ENCODE measurements at places on chromosomes 7 and 10.

DNA sequence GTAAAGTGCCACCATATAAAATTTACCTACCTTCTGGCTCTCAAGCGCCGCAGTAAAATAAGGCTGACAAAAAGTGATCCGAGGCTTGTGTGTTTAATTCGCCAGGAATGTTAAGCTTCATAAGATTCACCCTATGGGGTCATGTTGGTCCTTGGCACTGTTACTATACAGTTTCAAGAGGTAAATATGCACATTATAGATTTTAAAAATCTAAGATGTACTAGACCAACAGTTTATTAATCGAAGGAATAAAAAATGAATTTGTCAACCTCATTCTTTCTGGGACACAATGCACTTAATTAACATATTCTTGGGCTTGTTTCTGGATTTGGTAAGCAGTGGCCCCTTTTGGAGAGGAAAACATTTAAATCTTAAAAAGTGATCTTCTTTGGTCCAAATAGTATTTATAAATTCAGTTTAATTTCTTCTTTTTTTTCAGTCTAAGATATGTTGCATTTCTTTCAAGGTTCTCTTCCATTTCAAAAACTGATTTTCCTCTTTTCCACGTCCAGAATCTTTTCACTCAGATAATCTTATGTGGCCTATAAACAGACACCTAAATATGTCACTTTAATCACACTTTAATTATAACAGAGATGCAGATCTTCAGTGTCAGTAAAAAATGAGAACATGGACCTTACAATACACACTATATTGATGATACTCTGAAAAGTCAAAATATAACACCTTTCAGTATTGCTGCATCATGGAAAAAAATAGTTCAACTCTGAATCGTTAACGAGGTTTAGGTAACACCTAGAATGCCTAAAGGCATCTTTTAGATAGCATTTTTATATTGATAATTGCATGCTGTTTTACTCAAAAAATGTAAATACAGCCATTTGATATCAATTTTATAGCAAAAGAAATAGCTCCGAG, 3.8 kb upstream of the SKIDA1 start:
- DNase-seq: no peak

DNA sequence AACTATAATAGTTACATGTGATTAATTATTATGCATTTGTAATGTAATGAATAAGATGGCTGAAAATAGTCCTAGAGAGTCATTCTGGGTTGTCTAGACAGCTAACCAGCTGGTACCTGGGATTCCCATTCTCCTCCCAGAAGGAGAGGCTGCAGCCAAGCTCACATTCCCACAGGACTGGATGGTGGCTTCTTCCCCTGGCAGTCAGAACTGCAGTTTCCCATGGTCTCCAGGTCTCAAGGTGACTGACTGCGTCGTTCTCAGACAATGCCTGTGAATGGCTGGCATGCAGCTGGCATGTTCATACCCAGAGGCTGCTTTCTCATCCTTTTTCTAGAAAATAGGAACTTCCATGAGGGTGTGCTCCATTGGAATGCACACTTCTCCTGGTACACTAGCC, 21.3 kb downstream of the TAS2R16 start:
- DNase-seq: no peak

DNA sequence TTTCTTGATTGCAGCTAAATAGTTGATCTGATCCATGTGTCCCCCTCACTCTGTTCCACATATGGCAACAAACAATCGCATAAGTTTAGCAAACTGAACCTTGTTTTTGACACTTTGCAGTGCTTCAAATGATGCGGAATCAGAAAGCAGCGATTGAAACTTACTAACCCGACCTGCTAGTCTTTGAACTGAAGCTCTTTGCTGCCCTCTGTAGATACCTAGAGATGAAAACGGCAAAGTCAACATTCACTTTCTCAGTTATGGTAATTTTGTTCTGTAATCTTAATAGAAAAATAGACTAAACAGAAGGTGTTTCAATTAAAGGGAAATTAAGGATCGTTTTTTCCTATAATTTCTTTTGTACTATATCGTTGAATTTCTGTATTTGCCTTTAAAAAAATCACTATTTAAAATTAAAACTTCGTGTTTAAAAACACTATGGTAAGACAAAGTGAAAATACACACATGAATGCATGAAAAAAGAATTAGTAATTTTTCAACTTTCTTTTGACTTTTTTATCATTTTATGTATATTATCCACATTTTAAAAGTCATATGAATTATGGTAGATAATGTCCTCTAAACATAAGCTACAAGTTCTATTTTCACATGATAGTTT, 276.5 kb downstream of the MAGI2 start:
- DNase-seq: no peak

DNA sequence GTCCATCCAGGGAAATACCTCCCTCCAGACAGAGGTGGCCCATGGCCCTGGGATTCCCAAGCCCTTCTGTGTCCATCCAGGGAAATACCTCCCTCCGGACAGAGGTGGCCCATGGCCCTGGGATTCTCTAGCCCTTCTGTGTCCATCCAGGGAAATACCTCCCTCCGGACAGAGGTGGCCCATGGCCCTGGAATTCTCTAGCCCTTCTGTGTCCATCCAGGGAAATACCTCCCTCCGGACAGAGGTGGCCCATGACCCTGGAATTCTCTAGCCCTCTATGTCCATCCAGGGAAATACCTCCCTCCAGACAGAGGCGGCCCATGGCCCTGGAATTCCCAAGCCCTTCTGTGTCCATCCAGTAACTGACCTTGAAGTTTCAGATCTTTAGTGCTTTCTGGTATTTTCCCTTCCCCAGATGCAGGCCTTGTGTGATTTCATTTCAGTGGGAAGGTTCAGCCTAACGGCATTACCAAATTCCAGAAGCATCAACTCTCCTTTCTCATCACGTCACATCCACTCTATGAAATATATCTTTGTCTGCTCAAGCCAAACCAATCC, 28.8 kb upstream of the DIP2C start:
- no peak for DNase-seq

- no peak for DNase-seq
Measured at GRCh38 chr10:79229071-79229541, 118.2 kb upstream of the PPIF start.

DNA sequence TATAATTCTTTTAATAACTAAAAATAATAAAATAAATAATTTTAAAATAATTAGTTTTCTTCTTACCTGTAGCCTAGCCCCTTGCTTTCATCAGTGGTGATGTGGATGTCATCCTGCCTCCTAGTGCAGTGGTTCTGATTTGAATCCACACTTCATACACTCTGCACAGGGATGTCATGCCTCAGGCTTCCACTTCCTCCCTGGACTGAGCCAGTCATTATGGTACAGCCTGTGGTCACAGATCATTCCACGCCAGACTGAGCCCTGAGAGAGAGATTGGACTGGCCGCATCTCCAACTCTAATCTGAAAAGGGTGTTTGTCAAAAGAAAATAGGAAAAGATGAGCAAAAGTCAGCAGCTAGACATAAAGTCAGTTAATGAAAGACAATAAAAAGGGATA, 436.2 kb upstream of the IGFBP3 start:
- DNase-seq: no peak

- peak; percentile 48 for DNase-seq
Measured at GRCh38 chr10:8137726-8138125, 83.2 kb downstream of the GATA3 start.

DNA sequence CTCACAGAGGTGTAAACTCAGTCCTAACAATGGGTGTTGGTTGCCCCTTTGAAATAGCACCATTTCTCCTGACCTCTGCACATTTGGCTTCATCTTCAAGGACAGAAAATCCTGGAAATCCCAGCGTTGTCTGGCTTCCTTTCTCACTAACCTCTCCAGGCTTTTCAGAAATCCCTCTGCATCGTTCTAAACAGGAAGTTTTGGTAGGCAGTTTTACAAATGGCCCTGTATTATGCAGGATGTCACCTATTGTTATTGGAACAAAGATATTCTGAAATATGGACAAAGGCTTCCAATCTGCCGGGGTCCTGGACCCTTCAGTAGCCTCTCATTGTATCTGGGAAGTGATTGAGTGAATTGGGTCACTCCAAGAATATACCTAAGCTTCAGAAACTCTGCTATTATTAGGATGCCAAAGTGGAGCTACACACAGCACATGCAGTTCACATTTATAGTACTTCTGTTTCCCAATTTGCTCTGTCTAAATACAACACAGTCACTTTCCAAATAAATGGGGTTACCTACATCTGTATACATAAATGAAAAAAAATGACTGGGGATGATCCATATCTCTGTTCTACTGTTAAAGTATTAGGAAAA, 134.8 kb upstream of the KLF6 start:
- DNase-seq: no peak

GRCh38 chr10:87054373-87055295, 34.5 kb downstream of the FAM25A start:
- DNase-seq: no peak

DNA sequence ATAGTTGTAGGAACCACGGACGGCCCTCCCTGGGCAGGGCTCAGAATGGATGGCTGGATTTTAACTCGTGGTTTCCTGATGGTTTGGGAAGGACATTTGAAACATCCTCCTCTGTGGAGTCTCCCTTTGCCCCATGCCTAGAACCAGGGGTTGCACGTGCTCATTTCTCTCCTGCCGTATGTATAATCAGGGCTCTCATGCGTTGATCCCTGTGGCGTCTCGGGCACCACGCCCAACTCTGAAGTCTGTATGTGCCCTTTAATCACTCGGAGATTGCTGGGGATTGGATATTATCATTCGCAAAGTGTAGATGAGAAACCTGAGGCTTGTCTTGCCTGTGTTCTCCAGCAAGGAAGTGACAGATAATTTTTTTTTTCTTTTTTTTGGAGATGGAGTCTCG, 257.1 kb downstream of the CAMK1D start:
- DNase-seq: no peak

GRCh38 chr7:125878988-125879387, 949.4 kb upstream of the POT1 start:
- DNase-seq: no peak

GRCh38 chr7:138246428-138246827, 170.2 kb downstream of the AKR1D1 start:
- DNase-seq: no peak

DNA sequence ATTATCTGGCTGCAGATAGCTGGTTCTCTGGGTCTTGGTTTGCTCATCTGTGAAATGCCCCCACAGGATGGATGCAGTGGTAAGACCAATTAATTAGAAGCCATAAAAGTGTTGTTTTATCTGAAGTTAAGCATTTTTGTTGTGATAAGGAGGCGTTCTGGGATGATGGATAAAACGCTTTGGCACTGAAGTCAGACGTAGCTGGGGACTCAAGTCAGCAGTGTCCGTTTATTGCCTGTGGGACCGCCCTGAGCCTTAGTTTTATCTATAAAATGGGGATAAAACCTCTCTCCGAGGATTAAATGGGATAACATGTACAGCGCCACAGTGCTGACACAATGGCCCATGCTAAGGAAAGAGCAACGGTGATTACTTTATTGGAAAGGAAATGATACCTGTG, 34.7 kb downstream of the TCF7L2 start:
- DNase-seq: no peak

DNA sequence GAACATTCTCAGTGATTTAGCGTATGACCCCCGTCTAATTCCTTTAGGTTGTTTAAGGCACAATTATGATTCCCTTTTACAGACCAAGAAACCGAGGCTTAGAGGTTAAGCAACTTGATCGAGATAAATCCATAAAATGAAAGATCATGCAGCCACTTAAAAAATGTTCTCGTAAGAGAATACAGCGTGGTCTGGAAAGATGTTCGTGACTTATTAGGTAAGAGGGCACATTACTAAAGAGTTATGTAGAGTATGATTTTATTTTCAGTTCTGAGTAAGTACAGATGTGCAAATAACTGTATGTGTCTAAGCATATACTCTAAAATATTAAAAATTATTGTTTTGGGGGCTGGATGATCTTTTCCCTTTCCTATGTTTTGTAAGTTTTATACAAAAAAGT, 575.1 kb downstream of the PARD3 start:
- DNase-seq: no peak

DNA sequence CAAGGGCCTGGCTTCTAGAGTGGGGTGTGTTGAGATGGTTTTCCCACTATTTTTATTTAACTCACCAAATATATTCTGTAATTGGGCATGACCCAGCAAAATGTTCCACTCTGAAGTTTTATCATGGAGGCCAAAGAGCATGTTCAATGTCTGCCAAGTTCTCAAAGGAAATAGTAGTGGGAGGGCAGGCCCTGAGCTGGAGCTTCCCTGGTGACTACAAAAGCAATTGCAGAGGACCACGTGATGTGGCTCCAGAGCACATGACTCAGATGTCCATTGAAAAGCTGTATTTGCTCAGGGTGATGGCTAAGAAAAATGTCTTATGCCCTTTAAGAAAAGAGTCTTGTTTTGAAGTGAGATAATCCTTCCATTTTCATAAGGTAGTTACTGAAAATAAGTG, 1024.8 kb downstream of the LRMDA start:
- no peak for DNase-seq

DNA sequence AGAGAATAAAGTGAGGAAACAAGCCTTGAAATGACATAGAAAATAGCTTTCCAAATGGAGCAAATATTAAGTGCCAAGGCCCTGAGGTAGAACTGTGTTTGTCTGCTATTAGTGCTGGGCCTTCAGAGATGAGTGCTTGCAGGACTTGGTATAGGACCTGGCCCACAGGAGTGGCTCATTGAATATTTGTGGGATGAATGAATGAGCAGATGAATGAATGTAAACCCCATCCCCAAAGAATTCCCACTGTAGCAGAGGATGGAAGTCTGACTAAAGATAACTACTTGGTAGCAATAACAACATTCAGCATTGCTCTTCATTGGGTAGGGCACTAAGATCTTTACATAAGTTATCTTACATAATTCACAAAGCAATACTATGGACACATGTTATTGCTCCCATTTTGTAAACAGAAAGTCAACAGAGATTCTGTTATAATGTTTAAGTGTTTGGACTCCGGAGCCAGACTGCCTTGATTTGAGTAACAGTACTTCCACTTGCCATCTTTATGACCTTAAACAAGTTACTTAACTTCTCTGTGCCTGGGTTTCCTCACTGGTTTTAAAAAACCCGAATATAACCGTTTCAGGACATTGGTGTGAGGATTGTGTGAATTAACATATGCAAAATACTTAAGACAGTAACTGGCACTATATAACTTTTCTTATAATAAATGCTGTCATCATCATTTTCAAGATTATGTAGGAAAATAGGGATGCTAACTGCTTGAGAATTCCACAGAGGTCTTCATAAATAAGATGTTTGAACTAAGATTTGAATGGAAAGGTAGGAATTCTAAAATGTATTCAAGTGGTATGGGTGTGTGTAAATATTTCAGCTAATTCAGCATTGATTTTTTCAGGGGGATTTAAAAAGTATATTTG, 141.9 kb downstream of the PRKG1 start:
- DNase-seq: no peak

- DNase-seq: no peak
Measured at GRCh38 chr7:75916259-75916658, 1.3 kb downstream of the POR start.

Measured in activated T-helper 2 cell treated with anti-CD3 and anti-CD28 coated beads, Interferon-gamma antibody, Interleukin-2, Interleukin-4, amounts not matched to agents 10 μg/mL and 5 μg/mL and 100 μg/mL, durations not matched to agents 14 hours and 24 hours and 36 hours (primary cell).